ENCODE measurements at places on chromosomes 1 and 21. TPM values are rescaled to one million over a fixed set of nuclear protein-coding genes. Genes with fewer than 3 reads are reported as not detected.
A peak's percentile ranks its signal among the peaks of the same experiment; 100 is the strongest.

DNA sequence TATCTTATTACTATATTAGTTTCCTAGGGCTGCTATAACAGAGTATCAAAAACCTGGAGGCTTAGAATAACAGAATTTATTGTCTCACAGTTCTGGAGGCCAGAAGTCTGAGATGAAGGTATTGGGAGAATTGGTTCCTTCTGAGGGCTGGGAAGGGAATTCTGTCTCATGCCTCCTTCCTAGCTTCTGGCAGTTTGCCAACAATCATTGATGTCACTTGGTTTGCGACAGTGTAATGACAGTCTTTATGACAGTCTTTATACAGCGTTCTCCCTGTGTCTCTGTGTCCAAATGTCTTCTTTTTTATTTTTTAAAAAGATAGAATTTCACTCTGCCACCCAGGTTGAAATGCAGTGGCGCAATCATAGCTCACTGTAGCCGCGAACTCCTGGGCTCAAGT is 15.8 kb upstream of the CENPF start:
- DNase-seq: no peak

DNA sequence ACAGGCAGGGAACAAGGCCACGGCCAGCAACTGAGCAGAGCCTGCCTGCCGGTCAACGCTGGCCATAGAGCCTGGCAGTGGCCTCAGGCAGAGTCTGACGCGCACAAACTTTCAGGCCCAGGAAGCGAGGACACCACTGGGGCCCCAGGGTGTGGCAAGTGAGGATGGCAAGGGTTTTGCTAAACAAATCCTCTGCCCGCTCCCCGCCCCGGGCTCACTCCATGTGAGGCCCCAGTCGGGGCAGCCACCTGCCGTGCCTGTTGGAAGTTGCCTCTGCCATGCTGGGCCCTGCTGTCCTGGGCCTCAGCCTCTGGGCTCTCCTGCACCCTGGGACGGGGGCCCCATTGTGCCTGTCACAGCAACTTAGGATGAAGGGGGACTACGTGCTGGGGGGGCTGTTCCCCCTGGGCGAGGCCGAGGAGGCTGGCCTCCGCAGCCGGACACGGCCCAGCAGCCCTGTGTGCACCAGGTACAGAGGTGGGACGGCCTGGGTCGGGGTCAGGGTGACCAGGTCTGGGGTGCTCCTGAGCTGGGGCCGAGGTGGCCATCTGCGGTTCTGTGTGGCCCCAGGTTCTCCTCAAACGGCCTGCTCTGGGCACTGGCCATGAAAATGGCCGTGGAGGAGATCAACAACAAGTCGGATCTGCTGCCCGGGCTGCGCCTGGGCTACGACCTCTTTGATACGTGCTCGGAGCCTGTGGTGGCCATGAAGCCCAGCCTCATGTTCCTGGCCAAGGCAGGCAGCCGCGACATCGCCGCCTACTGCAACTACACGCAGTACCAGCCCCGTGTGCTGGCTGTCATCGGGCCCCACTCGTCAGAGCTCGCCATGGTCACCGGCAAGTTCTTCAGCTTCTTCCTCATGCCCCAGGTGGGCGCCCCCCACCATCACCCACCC is at the start of gene TAS1R3:
Gene TAS1R3 (plus strand): TSS at position 213 of the 898 bp plus-strand sequence. CDS start 66 bp downstream, at position 279.
- no peak for DNase-seq

- no peak for DNase-seq
These were observed 1.6 kb upstream of the IFNGR2 start for GRCh38 chr21:33401630-33401992.

- no peak for DNase-seq
These were observed 1.6 kb downstream of the IFI44 start for GRCh38 chr1:78651241-78651640.

Gene C4BPA
- total RNA-seq: not detected

Gene NECTIN4
- 108 TPM for total RNA-seq

- DNase-seq: no peak
These were observed 104.0 kb downstream of the BRINP2 start for GRCh38 chr1:177274687-177275211.

Gene ACTL8
- total RNA-seq: not detected

- no peak for DNase-seq
These were observed 122.3 kb upstream of the C1orf105 start for GRCh38 chr1:172298141-172298540.

- peak; percentile 89 for DNase-seq
These were observed 10.1 kb upstream of the SESN2 start for GRCh38 chr1:28249013-28249865.

- peak; percentile 46 for DNase-seq
These were observed 229.6 kb upstream of the JUN start for GRCh38 chr1:59013276-59013927.

- DNase-seq: peak; percentile 74
These were observed 48.4 kb downstream of the ADAMTS5 start for GRCh38 chr21:26918323-26919079.

Gene PRUNE1
- 6.9 TPM for total RNA-seq

DNA sequence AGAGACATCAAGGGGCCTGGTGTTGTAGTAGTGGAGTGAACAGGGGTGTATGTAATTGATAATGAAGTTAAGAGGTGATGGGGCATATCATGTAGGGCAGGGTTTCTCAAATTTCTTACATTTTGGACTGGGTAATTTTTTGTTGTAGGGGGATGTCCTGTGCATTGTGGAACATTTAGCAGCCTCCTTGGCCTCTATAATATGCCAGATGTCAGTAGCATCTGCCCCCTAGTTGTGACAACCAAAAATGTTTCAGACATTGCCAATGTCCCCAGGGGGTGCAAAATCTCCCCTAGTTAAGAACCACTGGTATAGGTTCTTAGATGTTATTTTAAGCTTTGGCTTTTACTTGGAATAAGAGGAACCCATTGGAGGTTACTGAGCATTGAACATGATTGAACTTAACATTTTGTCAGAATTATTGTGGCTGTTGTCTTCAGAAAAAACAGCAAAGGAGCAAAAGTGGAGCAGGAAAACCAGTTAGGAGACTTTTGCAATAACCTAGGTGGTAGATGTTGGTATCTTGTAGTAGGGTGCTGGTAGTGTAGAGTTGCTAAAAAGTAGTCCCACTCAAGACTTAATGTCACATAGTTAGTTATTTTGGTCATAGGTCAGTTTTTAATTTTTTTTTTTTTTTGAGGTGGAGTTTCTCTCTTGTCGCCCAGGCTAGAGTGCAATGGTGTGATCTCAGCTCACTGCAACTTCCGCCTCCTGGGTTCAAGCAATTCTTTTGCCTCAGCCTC is 6.2 kb downstream of the ZNF326 start:
- no peak for DNase-seq

GRCh38 chr1:196450143-196451095 is 157.8 kb downstream of the KCNT2 start:
- peak; percentile 9 for DNase-seq

Gene PGLYRP4
- total RNA-seq: 2.0 TPM

DNA sequence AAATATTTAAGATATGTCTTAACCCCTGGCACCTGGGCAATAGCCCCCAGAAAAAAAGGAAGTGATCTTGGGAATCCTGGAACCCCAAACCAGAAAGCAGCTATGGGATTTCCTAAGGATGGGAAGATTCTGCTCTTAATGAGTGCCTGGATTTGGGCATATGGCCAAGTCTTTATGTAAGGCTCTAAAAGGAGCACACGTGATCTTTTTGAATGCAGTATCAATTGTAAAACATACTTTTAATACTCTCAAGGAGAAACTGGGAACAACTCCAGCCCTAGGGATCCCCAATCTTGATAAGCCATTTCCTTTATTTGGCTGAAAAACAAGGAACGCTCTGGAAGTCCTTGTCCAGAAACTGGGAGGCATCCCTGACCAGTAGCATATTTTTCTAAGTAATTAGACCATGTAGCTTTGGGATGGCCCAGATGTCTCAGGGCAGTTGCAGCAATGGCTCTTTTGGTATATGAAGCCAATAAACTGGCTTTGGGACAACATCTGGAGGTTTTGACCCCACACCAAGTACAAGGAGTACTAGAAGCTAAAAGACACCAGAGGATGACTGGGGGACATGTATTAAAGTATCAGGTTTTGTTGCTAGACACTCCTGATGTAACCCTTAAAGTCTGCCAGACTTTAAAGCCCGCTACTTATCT is 80.9 kb upstream of the KIAA0040 start:
- DNase-seq: no peak

Gene S100A1
- total RNA-seq: not detected

DNA sequence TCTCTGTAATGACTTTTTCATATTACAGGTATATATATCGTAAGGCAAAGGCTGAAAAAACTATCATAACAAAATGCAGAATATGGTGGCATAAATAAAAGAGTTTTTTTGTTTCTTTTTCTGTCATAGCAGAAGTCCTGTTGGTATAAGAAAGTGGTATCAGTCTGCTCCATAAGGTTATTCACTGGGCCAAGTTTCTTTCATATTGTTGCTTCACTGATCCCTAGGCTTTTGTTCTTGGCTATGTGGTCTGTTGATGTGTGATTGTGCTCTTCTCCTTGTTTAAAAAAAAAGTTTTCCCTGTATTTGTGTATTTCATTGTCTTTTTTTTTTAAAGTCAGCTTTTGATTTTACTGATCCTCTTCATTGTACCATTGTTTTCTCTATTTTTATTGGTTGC is 26.0 kb downstream of the PTBP2 start:
- no peak for DNase-seq

Gene C8A
- not detected for total RNA-seq

Gene LCE1E
- total RNA-seq: not detected

- DNase-seq: no peak
These were observed 45.0 kb downstream of the STUM start for GRCh38 chr1:226593541-226593940.

Gene NOS1AP
- 0.26 TPM for total RNA-seq

DNA sequence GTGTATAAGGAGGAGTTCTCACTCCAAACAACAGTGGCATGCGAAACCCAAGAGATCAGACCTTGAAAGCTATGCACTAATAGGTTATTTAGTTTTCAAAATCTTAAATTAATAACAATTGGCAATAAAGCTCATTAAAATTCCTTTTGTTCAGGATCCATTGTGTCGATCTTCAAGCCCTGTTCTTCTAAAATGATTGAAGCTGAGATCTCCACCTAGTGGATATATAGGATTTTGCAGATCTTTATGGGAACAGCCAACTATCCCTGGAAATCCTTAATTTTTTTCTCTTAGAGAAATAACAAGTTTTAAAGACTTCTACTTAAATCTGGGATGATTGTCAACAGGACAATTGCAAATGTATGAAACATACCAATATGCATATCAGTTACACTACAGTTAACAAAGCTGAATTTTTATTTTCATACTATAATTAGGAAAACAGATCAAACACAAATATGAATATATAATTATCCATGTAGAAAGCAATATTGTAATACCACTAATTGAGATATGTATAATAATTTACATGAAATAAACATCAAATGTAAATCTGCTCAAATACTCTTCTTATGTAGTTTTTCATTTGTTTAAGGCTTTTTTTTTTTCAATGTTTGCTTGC is 43.3 kb downstream of the LRRC53 start:
- peak; percentile 54 for DNase-seq

GRCh38 chr1:206463137-206463536 is 7.1 kb upstream of the IKBKE start:
- DNase-seq: peak; percentile 63

DNA sequence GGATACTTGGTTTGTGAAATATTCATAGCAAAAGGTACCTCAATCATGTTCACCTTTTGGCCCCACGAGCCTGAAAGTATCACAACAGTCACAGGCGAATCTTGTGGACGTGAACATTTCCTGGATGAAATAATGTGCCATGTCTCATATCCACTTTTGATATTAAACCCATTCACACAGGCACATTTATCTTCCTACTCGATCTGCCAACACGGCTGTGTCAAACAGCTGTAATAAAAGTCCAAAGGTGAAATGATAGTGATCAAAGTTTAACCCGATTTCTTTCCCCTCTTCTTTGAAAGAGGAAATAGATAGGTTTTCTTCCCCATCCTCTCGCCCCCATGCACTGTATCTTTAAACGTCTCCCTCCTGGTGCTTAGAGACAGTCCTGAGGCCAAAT is 191.2 kb upstream of the PROX1 start:
- no peak for DNase-seq

DNA sequence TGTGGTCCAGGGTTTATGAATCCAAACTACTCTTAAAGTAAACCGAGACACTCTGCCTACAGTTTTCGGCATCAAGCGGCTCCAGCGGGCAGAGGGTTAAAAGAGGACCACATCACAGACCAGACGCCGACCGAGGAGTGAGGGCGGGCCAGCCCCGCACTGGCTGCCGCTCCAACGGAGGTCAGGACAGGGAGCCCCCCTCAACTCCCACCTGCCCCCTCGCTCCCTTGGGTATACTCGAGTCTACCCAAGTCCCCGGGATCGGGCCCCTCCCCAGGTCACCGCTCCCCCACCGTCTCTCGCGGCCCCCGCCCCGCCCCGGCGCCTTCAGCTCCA is 312 bp downstream of the ARNT start:
- peak; percentile 43 for DNase-seq

DNA sequence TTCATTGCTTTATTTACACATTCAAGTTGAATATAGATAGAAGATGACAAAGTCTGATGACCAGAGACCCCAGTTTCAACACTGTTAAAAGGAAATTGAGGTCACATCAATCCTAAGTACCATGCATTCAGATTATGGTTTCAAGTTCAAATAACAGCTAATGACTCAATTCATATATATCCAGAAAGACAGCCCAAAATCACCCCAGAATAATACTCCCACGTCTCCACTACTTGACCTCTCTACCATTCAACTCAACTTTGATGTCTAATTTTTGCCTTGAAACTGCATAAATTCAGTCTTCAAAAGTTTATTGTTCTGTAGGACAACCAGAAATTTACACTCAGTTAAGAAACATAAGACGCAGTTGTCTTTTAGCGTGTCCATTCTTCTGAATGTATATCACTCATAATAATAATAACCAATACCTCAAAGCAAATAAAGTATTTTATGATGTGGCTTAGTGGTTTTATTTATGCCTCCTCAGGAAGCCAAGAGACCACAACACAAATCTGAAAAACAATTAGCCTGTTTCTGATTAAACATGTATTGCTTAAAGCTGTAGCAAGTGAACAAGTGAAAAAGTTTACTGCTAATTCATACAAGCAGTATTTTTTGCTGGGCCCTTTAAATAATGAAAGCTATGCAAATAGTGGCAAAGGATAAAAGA is 569.0 kb downstream of the LTN1 start:
- no peak for DNase-seq

GRCh38 chr21:38913120-38913892 is 107.6 kb downstream of the ETS2 start:
- DNase-seq: peak; percentile 85

DNA sequence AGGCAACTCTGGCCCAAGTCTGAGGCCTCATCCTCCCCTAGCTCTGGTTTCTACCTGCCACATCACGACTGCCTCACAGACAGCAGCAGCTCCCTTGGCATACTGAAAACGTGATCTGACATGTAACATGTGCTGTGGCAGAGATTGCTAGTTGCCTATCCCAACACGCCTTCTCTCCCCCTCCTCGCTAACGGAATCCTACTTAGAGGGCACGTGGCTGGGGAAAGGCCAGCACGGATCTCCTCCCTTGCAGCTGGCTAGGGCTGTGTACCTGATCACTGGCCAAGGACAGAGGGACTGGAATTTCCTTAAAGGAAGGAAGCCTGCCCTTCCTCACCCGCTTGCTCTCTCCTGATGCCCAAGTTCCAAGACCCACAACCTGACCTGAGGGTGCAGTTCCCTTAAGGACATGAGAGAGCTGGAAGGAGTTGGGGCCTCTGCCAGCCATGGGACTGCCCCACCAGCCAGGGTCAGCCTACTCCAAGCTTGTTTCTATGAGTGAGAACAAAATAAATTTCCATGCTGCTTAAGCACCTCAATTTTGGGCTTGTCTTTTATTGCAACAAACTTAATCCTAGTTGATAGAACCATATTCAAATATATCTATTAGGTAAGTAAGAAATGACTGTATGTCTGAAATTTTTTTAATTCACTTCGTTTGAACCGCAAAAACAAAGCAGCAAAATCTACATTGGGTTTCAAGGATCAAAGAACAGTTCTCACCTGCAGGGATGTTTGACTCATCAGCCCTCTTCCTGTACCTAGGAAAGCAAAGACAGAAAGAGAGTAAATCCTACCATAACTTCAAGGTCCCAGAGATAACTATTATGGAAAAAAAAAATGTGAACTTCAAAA is 7.2 kb downstream of the SETD4 start:
- DNase-seq: peak; percentile 36

Data from bronchial epithelial cell (primary cell).